COLO829 (cell line): ENCODE measurements at places on chromosomes 11 and 22.

DNA sequence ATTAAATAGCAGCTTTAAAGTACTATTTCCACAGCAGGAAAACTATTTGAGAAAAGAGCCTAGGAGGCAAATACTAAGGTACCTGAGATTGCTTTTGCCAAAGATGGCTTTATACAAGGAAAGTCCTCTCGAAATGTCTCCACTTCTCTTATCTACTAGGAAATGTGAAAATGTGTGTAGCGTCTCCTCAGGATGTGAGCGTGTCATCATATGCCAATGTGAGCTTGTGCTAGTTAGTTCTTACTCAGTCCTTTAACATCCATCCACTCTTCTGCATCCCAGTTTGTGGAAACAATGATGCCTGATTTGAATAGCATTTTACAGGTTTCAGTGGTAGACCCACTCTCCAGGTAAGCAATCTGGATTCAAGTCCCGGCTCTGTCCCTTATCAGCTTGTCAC lies 421.0 kb downstream of the DYNC2H1 start:
- no peak for DNase-seq

GRCh38 chr11:78046486-78046854 lies 17.2 kb upstream of the THRSP start:
- no peak for DNase-seq

- no peak for DNase-seq
Observed at GRCh38 chr11:126011265-126011664, 51.4 kb downstream of the CDON start.

DNA sequence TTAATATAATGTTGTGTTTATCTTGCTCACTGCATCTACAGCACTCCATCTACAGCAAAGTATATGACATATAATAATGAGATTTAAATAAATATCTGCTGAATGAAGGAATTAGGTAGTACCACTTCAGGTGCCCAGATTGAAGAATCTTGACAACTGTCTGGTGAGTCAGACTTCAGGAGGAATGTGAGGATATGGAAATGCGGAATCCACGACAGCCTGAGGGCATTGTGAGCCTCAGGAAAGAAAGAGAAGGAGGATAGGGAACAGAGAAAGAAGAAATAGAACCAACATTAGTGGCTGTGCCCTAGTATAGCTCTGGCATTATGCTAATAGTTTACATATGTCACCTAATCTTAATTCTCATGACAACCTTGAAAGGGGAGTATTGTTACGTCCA lies 304.4 kb downstream of the AASDHPPT start:
- DNase-seq: no peak

GRCh38 chr11:122645847-122646246 lies 9.7 kb upstream of the UBASH3B start:
- no peak for DNase-seq

- no peak for DNase-seq
Observed at GRCh38 chr11:78066471-78066870, 2.8 kb downstream of the THRSP start.

DNA sequence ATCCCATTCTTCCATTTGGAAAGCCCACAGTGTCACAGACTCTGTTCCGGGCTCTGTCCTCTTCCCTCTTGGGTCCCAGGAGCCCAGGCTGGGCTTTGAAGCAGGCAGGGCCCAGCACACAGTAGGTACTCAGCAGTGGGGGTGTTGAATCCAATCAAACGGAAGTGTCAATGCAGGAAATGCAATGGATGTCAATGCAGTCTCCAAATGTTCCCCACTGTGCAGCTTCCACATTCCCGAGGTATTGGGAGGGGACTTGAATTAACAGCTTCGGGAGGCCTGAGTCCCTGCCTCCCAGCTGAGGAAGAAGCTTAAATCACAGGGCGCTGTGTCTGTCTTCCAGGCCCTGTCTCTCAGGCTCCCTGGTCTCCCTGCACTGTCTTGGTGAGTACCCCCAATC lies 21.8 kb upstream of the SMIM35 start:
- no peak for DNase-seq

DNA sequence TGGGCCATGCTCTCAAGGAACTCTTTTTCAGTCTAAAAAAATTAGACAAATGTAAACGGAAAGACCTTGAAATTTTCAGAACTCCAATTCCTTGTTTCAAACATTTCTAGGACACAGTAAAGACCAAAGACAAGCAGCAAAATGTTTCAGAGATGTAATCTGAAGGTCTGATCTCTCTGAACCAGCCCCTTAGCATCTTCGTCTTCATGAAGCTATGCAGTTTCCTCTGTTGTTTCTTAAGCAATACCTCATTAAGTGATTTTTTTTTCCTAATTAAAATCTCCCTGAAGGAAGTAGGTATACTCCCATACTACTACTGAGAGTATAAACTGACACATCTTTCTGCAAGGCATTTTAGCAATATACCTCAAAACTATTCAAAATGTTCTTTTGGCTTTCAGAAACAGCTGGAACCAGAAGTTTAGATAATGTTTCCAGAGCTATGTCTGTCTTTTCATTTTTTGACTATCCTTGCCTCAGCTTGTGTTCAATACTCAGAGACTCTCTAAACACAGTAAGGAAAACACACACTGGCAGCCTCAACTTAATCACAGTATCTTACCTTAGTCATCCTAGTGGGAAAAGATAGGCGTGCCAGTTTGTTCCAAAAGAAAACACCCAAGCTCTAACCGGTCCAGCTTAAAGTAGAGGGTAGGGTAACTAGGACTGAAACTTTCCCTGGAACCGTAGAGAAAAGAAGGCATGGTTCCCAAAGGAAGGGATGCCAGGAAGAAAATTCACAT lies 25.1 kb downstream of the SBF2 start:
- DNase-seq: no peak

GRCh38 chr22:27554841-27555456 lies 246.6 kb downstream of the MN1 start:
- no peak for DNase-seq

- DNase-seq: no peak
Observed at GRCh38 chr22:39130892-39131855, 21.3 kb downstream of the CBX7 start.

GRCh38 chr22:24937114-24937513 lies 9.4 kb downstream of the LHFPL7 start:
- no peak for DNase-seq

DNA sequence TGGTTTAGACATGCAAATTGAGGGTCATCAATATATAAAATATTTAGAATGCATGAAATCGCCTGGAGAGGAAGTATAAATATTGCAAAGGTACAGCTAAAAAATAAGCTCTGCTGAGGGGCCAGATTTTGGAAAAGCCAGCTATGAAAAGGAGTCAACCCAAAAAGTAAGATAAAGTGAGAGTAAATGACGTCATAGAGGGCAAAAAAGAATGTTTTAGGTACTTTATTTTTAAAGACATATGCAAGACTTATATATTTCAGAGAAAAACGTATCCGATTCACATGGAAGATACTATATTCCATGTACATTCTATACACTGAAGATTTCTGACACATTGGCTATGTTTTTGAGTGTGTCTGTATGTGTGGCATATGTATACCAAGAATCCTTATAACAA lies 13.6 kb downstream of the GRM5 start:
- no peak for DNase-seq

GRCh38 chr11:114058026-114058706 lies 1.3 kb upstream of the ZBTB16 start:
- no peak for DNase-seq

GRCh38 chr22:32531931-32532819 lies 57.6 kb downstream of the FBXO7 start:
- peak; percentile 98 for DNase-seq

GRCh38 chr11:2731130-2732125 lies 31.6 kb upstream of the KCNQ1OT1 start:
- DNase-seq: no peak

GRCh38 chr11:71193431-71193830 lies 58.9 kb downstream of the SHANK2 start:
- DNase-seq: no peak

DNA sequence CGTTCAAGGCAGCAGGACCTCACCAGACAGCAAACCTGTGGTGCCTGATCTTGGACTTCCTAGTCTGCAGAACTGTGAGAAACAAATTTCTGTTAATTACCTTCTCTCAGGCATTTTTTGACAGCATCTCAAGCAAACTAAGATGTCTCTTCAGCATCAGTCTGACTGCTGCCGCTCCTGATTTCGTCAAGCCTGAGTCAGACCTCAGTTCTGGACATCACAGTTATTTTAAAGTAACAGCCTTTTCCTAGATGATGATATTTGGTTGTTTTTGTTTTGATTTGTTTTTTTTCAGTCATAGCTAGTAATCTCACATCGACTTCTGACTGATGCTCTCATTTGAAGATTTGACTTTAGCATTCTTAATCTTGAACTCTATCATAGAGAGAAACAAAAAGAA lies 71.9 kb downstream of the BLID start:
- no peak for DNase-seq

DNA sequence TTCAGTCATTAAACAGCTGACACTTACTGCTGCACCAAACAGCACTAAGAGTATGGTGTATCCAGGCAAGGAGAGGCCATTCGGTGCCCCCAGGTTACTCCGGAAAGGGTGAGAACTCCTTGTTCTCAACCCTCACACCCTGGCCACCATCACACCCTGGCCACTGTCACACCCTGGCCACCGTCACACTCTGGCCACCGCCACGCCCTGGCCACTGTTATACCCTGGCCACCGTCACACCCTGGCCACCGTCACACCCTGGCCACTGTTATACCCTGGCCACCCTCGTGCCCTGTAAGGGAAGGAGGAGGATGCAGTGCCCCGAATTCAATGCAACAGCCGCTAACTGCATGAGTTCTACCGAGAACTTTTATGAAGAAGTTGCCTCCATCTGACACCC lies 644.4 kb downstream of the TBC1D22A start:
- no peak for DNase-seq

GRCh38 chr11:120404495-120404894 lies 68.3 kb downstream of the ARHGEF12 start:
- no peak for DNase-seq

DNA sequence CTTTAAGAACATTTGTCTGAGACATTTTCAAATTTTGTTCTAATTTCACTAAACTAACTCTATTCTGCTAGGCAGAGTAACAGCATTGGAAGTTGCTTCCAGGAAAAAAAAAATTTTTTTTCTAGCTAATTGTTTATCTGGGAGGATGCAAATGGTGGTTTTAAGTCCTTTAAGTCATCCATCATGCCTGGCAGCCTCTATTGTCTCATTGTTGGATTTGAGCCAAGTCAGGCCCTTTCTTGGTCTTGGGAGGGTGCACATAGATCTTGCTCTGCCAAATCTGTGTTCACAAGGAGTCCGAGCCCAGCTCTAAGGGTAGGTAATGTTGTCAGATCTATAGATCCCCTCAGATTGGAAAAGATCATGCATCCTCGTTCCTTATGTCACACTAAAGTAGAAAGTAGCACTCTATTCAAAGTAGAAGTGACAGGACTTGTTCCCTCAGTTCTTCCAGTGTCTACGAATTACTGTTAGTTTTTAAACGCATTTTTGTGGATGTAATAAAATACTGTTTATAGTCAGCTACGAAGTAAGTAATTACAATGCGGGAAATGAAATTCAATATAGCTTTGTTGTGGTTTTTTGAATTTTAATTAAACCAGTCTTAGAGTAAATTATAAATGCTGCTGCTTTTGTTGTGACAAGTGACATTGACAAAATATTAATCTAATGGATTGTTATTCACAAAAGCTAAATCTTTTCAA lies 166.0 kb upstream of the RASSF10 start:
- no peak for DNase-seq

DNA sequence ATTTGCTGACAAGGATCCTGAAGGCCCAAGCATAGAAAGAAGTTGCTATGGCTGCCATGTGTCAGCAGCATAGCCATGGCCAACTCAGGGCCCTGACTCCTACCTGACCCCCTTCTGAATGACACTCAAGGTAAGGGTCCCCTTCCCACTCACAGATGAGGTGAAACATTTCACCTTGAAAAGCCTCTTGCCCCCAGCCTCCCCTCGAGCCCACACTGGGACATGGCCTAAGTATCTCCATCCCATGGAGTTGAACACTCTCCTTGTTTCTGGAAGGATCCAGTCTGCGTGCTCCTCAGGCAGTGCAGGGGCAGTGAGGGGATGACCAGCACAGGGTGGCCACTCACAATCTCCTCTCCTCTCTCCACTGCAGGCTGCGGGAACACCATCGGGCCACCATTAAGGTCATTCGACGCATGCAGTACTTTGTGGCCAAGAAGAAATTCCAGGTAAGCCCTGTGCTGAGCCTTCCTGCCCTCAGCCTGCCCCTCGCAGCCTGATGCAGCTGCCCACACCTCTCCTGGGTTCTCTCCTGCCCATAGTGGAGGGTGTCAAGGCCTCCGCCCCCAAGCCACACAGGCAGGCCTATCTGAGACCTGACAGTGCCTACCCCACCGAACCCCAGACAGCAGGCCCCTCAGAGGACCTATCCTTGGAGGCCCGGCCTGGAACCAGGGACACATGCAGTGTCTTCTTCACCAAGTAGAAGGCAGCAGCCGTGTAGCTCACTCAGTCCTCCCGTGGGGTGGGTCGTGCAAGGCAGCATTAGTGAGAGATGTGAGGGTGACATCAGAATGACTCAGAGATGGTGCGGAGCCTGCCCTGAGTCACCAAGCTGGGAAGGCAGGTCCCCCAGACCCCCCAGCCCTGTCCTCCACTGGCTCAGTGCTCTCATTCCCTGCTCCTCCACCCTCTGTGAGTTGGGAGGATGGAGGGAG lies 68.9 kb upstream of the KCNQ1OT1 start:
- no peak for DNase-seq

DNA sequence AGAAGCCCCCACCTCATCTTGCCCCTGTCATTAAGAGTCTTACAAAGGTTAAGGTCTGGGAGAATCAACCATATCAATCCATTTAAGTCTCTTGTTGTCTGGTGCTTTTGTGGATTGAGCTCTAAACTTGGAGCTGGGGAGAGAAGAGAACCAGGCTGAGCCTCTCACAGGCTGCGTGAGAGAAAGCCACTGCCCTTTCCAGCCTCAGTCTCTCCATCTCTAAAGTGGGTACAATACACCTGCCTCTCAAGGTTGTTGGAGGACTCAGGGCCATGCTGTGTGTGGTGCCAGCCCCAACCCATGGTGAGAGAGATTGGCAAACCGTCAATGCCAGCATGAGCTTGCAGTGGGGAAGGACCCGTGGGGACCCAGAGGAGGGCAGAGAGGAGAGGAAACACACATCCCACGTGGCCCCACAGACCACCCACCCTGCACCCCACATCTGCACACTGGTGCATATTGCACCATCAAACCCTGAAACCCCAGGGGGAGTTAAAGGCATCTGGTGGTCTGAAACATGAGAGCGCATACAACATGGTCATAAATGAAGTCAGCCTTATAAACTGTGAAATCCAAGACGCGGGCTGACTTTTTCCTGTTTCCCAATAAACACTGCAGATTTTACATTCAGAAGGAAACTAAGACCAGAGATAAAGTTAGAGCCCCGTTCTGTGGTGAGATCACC lies 27.5 kb upstream of the FBLN1 start:
- no peak for DNase-seq

- DNase-seq: no peak
Observed at GRCh38 chr11:441418-442274, at the start of gene ANO9. ANO9 (minus strand) TSS chr11:442011; CDS start chr11:441926, 85 bp downstream.

GRCh38 chr11:44621140-44621681 lies 55.7 kb downstream of the CD82 start:
- DNase-seq: peak; percentile 57

- DNase-seq: no peak
Observed at GRCh38 chr11:76663912-76664440, 6.6 kb downstream of the LRRC32 start.

- DNase-seq: no peak
Observed at GRCh38 chr11:19426011-19426755, 185.4 kb upstream of the E2F8 start.

GRCh38 chr11:33646629-33647028 lies 54.0 kb downstream of the C11orf91 start:
- DNase-seq: no peak

- DNase-seq: no peak
Observed at GRCh38 chr11:6995703-6996102, 24.4 kb downstream of the ZNF214 start.
